D721Med (cell line): ENCODE measurements at places on chromosomes 5 and 9.

GRCh38 chr5:129460672-129460935 is 506 bp downstream of the ADAMTS19 start:
- DNase-seq, result no peak

DNA sequence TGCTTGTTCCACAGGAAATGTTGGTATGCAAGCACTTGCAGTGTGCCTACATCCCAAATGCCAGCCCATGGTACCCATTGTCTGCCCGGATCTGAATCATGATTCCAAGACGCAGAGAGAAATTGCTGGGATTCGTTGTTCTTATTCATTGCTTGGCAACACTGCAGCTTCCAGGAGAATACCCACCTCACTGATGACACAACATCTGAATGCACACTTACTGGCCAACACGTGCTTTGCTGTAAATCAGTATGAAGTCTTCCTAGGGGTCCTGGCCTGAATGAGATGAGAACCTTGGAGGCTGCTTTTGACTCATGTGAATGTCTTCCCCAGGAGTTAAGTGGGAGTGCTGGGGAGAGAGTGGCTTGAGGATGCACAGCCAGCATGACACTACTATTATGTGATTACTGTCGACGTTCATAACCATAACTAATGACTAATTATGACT is 11.6 kb downstream of the SRD5A1 start:
- DNase-seq, result no peak

DNA sequence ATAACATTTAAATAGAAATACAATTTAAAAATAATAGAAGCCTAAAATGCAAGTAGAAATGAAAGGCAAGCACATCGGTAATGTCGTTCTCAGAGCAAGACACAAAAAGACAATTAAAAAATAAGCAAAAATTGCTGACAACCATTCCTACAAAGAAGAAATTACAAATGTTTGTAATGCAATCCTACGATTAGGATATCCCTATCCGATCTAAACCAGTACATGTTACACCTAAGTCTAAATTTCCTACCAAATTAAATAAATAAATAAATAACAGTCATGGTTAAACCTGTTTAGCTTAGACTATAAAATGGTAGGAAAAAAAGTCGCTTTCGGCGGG is 90.0 kb downstream of the ANXA2R start:
- DNase-seq, result no peak

DNA sequence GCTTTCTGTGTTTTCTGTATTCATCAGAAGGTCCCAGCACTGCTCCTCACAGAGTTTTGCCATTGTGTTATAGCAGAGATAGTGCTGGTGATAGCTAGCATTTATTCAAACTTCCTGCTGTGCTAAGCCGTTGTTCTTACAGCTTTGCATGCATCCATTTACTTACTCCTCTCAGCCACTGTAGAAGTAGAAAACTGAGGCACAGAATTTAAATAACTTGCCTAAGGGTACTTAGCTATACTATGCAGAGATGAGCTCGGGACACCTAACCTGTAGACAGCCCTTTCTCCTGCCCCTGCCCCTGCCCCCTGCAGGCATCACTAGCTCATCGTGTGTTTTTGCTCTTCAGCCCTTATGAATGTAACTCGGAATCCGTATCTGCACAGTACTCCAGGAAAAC is 227.6 kb downstream of the SAXO1 start:
- DNase-seq, result no peak

DNA sequence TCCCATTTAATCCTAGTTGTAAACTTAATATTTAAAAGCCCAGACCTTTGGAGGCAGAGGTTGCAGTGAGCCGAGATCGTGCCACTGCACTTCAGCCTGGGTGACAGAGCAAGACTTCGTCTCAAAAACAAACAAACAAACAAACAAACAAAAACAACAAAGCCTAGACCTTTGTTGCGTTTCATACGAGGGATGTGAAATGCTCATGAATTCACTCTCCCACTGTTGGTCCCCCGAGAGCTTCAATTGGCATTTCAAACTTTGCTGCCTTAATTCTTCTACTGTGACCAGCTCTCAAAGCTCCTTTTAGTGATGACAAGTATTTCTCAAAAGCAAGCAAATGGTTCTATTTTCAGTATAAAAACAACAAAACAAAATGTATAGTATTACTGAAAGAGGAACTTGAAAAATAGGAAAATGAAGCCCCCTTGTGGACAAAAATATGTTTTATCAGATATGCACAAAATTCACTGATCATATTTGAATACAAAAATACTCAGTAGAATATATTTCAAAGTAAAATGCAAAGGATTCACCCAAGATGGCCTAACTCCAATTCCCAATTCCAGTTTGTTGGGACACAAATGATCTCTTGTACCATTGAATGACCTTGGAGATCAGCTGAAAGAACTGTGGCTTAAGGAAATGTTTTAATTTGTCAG is 140.4 kb downstream of the ESM1 start:
- DNase-seq, result no peak

- DNase-seq, result no peak
Measured at GRCh38 chr5:17218353-17219005, 1.0 kb downstream of the BASP1 start.

GRCh38 chr9:14213504-14213903 is 100.4 kb downstream of the NFIB start:
- no peak for DNase-seq

GRCh38 chr9:93682155-93682968 is 106.0 kb downstream of the PHF2 start:
- DNase-seq, result peak; percentile 63

DNA sequence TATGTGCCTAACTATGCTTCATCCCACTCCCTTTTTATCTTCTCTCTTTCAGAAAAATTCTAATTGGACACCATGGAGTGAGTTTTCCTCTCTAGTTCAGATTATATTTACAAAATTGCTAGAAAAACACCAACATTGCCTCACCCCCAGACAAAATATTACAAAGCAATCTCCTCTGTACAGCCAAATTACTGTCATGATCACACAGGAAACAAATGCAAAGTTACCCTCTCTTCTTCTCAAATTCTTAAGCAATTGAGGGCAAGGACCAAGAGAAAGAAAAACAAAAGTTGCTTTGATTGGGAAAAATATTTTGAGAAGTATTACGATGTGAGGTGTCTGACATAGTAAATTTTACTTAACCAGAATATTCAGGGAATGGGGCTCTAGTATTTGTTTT is 30.8 kb upstream of the ABCA1 start:
- DNase-seq, result no peak

DNA sequence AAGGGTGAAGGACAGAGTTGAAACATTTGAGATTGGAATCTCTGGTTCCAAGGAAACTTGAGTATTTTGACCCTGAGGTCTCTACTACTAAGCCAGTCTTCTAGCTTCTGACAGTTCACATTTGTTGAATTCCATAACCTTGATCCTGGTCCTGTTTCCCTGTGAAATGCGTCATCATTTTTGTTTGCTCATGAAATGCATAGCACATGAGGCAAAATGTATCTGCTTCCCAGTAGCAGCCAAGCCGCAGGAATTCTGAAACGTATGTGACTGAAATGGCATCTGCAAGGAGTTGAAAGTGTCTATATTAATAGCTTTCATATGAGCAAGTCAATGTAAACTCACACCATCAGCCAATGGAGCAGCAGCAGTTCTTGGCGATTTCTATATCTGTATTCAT is 307.9 kb downstream of the CSNK1G3 start:
- DNase-seq, result no peak

- no peak for DNase-seq
Measured at GRCh38 chr5:115335301-115335700, 38.8 kb upstream of the CCDC112 start.

GRCh38 chr5:134550271-134551214 is 25.1 kb downstream of the JADE2 start:
- no peak for DNase-seq

- DNase-seq, result no peak
Measured at GRCh38 chr5:55236800-55237199, 3.4 kb upstream of the CCNO start.

DNA sequence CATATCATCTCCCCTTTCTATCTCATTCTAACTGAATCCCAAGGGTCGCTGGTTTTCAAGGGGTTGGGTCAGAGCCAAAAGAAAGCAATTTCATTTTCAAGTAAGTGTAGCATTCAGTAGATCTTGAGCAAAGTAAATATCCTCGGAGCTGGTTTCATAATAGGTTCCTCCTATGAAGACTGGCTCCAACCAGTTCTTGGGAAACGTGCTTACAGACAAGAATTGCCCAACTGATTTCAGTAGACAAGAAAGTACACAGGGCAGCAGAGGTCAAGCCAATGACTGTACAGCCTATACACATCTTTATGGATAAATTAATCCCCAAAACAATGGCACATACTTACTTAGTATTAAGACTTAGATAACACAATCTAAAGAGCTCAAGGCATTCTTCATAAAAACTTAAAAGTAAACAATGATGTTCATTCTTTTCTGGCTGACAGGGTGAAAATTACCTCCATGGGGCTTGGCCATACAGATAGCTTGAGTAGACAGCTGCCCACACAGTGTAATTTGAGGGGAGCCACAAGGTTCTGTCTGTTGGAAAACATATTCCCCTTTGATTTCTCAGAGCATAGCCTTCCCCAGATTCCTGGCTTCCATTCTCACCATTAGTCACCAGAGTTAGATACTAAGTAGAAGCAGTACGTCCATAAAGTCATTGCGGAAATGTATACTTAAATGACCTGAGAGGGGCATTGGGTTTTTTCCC is 163.9 kb downstream of the ARRDC3 start:
- DNase-seq, result no peak

DNA sequence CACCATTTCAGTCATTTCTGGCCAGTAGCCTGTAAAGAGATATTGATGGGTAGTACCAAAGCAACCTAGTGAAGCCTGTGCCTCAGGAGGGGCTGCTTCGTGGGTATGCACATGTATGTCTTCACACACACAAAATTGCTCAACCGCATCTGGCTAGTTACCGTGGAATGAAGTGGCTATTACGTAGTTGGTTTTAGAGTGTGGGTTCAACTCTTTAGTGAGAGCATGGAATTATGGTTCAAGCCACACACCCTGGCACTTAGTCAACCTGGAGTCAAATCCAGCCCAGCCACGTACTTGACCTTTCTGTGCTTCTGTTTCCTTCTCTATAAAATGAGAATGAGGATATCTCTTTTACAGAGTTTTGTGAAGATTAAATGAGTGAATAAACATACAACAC is 174.9 kb downstream of the TTC39B start:
- no peak for DNase-seq

GRCh38 chr9:104758974-104759373 is 5.0 kb upstream of the NIPSNAP3B start:
- no peak for DNase-seq

DNA sequence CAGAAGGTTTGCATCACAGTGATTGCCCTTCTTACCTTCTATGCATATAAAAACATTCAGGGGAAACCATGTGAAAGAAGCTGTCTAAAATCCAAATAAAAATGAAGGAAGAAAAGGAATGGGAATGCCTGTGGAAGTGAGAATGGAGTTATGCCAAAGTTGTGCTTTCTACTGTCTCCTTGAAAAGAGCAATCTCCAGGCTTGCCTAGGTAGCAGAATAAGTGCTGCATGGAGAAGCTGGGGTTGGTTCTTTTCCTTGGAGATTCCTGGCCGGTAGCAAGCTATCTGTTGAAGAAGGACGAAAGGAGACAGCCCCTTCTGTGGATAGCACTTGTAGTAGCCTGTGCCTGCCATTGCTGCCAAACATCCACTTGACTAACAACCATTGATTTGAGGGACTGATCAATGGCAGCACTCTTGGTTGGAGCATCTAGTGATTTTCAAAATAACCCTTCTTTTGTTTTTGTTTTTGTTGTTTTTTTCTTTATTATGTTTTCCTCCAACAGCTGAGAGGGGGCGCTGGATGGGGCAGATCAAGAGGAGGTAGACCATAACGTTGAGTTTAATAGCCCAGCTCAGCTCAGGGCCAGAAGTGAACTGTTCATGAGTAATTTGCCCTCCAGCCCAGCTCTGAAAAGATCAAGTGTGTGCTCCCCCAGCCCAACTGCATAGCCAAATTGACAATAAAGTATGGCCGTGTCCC is 1.6 kb downstream of the PLCXD3 start:
- no peak for DNase-seq

- no peak for DNase-seq
Measured at GRCh38 chr5:911601-912000, 18.9 kb downstream of the TRIP13 start.

GRCh38 chr9:92522983-92523970 is 12.5 kb downstream of the ECM2 start:
- DNase-seq, result no peak

GRCh38 chr5:132180134-132180745 is 47.4 kb downstream of the P4HA2 start:
- DNase-seq, result peak; percentile 49

- DNase-seq, result no peak
Measured at GRCh38 chr5:139226131-139226530, 28.0 kb upstream of the SIL1 start.

GRCh38 chr9:79384501-79384900 is 187.3 kb upstream of the TLE4 start:
- no peak for DNase-seq

- peak; percentile 90 for DNase-seq
Measured at GRCh38 chr9:107131108-107131799, 151.8 kb upstream of the RAD23B start.

DNA sequence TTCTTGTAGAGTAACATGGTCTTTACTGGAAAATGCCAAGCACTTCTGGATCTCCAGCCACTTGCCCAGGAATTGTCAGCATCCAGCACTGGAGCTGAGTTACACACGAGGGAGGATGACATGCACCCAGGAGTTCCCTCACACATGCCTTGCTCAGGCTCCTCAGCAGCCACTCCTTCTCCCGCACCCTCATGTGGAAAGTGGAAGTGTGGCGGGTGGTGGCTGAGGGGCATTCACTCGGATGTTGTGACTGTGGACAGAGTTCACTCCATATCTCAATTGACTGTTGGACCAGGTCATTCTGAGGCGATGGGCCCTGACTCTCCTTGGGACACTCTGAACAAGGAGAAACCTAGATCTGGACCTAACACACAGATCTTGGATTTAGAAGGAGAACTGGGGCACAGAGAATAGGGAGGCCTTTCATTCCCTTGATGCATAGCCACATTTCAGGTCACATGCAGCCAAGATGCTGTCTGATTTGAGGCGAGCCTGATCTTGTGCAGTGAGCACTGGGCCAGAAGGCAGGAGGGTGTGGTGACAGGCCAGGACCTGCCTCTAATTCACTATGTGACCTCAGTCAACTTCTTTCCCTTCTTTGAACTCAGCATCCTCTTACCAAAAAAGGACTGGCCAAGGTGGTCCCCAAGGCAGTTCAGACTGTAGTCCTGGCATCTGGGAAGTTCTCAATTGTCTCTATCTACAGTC is 62.1 kb downstream of the CYSTM1 start:
- no peak for DNase-seq

DNA sequence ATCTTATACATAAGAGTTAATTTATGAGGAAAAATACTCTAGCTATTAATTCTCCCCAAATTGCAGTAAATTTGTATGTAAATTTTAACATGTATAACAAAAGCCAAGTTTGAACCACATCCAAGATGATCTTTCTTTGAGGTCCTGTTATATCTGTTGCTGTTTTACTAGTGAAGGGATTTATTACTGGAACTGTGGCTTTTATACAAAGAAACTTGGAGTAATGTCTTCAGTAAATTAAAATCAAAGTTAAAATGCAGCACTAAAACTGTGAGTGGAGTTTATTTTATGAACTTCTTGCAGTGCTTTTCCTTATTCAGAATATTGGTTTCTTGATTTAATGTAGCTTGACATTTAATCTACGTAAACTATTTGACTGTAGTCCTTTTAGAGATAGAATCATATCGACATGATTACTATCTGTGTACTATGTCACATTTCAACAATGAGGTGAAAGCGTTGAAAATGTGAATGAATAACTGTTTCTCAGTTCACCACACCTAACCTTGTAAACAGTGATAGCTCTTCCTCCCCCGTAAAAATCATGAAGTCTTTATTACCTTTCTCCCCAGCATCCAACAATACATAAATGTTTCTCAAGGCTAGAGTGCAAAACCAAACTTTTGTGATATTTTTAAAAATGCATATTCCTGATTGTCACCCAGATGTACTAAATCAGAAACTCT is 53.2 kb upstream of the ISOC1 start:
- DNase-seq, result no peak
